HCT116 (cell line): ENCODE measurements at places on chromosomes 1 and 21.

DNA sequence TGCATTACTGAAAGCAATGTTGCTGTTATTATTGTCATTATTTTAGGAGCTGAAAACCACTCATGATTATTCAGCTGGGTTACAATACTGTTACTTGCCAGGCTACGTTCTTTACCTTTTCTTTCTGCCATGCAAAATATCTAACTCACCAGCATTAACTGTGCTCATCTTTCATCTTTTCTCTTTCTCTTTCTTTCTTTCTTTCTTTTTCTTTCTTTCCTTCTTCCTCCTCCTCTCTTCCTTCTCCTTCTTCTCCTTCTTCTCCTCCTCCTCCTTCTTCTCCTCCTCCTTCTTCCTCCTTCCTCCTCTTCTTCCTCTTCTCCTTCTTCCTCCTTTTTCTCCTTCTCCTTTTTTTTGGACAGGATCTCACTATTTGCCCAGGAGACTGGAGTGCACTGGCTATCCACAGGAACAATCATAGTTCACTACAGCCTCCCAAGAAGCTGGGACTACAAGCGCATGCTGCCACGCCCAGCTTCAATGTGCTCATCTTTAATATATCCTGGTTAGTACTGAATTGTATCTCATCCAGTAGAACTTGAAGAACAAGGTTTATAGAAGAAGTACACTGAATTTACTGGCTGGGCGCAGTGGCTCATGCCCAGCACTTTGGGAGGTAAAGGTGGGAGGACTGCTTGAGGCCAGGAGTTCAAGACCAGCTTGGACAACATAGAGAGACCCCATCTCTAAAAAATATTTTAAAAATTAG is 6.9 kb upstream of the ZMYM4 start:
- DNase-seq = no peak

DNA sequence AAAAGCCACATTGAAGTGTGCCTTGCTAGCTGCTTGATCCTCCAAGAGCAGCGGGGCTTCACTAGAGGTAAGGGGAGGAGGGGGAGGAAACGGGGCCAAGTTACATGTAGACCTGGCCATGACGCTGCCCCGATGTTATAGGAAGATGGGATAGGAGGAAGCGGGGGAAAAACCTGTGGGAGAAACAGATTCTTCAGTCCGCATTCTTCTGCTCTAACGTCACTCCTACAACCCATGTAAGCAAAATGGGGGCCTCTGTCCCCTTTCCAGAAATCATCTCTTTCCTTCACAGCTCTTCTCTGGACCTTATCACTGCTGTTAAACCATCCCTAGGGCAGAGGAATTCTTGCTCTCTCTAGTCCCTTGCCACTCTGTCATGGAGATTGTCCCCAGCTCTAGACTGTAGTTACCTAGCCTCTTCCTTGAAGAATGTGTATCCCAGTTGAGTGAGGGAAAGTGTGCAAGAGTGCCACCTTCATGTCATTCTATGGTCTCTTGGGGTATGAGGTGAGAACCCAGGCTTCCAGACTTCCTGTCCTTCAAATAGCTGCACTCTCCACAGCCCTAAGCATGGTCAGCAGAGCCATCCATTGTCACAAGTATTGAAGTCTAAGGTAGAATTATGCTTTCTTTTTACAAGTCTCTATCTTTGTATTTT is 11.4 kb downstream of the PLEKHO1 start:
- no peak for DNase-seq

GRCh38 chr1:2260917-2261316 is 32.8 kb downstream of the SKI start:
- no peak for DNase-seq

GRCh38 chr1:65764052-65764451 is 28.6 kb upstream of the PDE4B start:
- DNase-seq = no peak

GRCh38 chr1:42753070-42753469 is 13.0 kb upstream of the CLDN19 start:
- DNase-seq = no peak

- no peak for DNase-seq
Observed at GRCh38 chr21:17758683-17759082, 60.5 kb downstream of the C21orf91 start.

GRCh38 chr1:239742416-239743109 is 349.1 kb upstream of the FMN2 start:
- no peak for DNase-seq
